EL (cell line): ENCODE measurements at places on chromosomes 7 and 10.

DNA sequence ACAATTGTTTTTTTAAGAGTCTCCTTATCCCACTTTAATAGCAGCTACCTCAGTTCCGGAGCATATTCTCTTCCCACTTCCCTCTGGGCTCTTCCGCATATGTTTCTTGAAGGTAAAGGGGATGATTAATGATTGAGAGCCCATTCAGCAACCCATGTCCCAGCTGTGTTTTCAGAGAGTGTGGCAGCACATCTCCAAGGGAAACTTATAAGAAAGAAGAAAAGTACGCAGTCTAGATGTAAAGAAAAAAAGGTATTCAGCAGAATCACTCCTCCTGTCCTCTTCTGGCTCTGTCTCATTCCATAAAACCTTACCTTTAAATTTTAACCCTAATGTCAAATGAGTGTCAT is 9.7 kb upstream of the ANKRD7 start:
- no peak for DNase-seq

DNA sequence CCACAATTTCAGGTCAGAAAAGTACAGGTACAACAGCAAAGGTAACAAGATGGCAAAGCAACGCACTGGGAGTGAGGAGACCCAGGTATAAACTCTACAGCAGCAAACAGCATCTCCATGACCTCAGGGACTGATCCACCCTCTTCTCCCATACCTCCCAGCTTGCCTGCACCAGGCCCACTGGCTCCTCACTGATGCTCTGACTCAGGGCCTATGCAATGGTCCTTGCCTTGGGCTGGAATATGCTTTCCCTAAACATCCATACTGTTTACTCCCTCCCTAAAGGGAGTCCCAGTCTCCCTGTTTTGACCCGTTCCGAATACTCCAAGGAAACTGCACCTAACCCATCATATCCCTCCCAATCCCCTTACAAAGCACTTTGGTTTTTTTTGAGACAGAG is 60.4 kb downstream of the UPF2 start:
- DNase-seq: no peak

GRCh38 chr7:90853205-90853604 is 257.1 kb downstream of the CDK14 start:
- DNase-seq: no peak

DNA sequence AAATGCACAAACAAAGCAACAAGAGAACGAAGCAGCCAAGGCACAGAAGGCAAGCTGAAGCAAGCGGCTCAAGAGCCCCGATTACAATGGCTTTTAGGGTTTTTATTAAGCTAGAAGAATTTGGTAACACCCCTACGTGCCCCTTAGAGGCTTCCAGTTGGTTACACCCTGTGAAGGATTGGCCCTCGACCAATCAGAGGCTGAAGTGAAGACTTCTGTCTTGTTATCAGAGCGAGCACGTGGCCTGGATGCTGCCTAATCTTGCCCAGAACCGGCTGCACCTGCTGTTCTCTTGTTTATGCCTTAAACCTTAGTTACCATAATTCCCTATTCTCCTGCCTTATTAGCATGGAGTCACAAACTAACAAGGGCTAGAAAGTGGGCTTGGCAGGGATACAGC is 21.4 kb downstream of the KCNK18 start:
- DNase-seq: no peak

DNA sequence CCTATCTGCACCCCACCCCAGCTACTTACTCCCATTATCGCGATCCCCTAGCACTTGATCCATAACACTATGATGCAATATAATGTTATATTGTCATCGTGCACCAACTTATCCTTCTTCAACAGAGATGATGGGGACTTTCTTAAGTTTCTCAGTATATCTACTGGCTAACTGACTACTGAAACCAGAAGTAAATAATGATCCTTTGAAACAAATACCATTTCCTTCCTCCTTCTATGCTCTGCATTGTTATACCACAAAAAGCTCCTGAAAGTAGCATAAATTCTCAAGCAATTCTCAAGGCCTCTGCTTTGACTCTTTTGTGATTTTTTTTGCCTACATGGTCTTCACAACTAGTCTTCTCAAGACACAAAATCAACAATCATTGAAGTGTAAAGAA is 68.9 kb downstream of the HTR7 start:
- no peak for DNase-seq
